ENCODE measurements at places on chromosomes 16 and 17. TPM values are rescaled to one million over a fixed set of nuclear protein-coding genes. Genes with fewer than 3 reads are reported as not detected.

BCAS3 gene
- total RNA-seq: 30.0 TPM

JUP gene
- 23.5 TPM for total RNA-seq

ITGB3 gene
- 0.09 TPM for total RNA-seq

KCNJ18 gene
- total RNA-seq: not detected

PRSS36 gene
- total RNA-seq: 1.1 TPM

GPRC5C gene
- total RNA-seq: 4.6 TPM

SULT1A4 gene
- 4.3 TPM for total RNA-seq

OXLD1 gene
- total RNA-seq: 25.5 TPM

PNMT gene
- 0.84 TPM for total RNA-seq

KRTAP9-8 gene
- total RNA-seq: not detected

SGSM2 gene
- 92.1 TPM for total RNA-seq

OR4D1 gene
- total RNA-seq: not detected

UBN1 gene
- 49.6 TPM for total RNA-seq

C17orf67 gene
- 2.4 TPM for total RNA-seq

ABCA10 gene
- 0.64 TPM for total RNA-seq

CIBAR2 gene
- not detected for total RNA-seq

SPIRE2 gene
- 19.3 TPM for total RNA-seq

P4HB gene
- total RNA-seq: 364 TPM
